Kidney tubule cell (primary cell): ENCODE measurements at places on chromosomes 12 and 14.

DNA sequence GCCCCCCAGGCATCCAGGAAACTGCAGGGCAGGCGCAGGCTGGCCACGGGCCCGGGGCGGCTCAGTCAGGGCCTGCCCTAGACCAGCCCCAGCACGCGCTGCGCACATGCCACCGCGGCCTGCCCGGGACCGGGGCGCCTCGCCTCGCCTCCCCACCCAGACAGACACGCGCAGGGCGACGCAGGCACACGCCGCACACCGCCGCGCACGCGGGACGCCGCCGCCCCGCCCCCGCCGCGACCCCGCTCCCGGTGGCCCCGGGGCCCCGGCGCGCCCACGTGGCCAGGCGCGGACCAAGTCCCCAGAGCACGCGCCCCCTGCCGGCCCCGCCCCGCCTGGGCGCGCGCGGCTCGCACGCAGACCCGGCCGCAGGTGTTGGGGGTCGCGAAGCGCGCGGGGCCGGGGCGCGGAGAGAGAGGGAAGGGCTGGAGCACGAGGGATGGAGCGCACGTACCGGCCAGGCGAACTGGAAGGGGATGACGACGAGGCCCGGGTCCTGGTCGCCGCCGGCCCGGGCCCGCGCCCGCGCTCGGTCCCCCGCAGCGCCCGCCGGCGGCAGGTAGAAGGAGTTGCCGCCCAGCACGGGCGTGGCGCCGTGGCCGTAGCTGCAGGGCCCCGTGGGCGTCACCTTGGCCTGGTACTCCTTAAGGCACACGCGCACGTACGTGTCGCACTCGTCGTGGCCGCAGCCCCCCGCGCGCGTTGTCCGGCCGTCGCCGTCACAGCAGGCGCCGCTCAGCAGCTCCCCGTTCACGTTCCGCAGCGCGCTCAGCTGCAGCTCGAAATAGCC is 1.1 kb downstream of the JAG2 start:
- peak; percentile 46 for DNase-seq

- no peak for DNase-seq
These were observed 104.1 kb downstream of the CHST11 start for GRCh38 chr12:104560881-104561280.

- no peak for DNase-seq
These were observed 189.3 kb downstream of the KCNA5 start for GRCh38 chr12:5232826-5233500.

DNA sequence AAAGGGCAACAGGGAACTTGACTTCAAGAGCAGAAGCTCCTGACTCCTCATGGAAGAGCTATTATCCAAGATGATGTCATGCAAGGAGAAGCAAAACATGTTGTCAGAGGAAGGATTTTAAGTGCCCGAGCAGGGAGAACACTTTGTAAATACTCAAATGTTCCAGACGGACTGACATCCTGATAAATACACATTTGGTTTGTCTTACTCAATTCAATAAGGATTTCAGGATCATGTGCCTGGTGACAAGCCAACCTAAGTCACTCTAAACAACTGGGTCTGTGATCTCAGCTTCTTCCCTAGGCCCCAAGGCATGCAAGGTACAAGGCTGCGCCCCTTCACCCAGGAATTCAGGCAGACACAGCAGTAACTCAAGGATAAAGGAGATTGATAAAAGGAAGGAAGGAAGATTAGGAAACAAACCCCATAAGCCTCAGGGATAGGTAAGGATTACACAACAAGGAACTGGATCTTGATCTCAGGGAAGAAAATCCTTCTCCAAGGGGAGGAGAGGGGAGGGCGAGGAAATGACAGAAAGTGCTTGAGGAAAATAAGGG is 26.8 kb upstream of the CEBPE start:
- DNase-seq = no peak

DNA sequence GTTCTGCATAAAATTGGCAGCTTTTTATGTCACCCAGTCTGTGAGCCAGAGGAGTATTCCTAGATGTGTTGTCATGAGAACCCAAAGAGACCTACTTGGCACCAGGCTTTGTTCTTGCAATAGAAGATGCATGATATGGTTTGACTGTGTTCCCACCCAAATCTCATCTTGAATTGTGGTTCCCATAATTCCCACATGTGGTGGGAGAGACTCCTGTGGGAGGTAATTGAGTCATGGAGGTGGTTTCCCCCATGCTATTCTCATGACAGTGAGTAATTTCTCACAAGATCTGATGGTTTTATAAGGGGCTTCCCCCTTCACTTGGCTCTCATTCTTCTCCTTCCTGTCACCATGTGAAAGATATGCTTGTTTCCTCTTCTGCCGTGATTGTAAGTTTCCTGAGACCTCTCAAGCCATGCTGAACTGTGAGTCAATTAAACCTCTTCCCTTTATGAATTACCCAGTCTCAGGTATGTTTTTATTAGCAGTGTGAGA is 572.0 kb upstream of the ATP2B1 start:
- peak; percentile 88 for DNase-seq

GRCh38 chr12:9925705-9926393 is 6.3 kb downstream of the CLEC2A start:
- peak; percentile 49 for DNase-seq

DNA sequence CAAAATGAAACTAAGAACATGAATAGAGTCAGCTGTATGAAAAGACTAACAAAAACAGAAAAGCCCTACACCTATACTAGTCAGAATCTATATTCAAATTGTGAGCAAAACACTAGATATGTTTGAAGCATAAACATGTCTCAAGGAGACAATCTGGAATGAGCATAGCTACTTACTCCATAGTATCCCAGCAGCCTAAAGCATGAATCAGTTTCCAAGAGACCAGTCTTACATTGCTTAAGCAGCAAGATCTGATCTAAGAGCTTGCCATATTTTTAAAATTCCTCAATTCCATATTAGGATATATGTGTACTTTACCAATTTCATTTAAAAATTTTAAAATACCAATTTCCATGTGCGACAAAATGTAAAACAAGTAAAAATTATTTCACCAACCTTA is 7.7 kb downstream of the CAPS2 start:
- no peak for DNase-seq

GRCh38 chr12:108305520-108305919 is 33.6 kb downstream of the CMKLR1 start:
- no peak for DNase-seq

- DNase-seq = no peak
These were observed 52.5 kb downstream of the PAX9 start for GRCh38 chr14:36713960-36714703.

DNA sequence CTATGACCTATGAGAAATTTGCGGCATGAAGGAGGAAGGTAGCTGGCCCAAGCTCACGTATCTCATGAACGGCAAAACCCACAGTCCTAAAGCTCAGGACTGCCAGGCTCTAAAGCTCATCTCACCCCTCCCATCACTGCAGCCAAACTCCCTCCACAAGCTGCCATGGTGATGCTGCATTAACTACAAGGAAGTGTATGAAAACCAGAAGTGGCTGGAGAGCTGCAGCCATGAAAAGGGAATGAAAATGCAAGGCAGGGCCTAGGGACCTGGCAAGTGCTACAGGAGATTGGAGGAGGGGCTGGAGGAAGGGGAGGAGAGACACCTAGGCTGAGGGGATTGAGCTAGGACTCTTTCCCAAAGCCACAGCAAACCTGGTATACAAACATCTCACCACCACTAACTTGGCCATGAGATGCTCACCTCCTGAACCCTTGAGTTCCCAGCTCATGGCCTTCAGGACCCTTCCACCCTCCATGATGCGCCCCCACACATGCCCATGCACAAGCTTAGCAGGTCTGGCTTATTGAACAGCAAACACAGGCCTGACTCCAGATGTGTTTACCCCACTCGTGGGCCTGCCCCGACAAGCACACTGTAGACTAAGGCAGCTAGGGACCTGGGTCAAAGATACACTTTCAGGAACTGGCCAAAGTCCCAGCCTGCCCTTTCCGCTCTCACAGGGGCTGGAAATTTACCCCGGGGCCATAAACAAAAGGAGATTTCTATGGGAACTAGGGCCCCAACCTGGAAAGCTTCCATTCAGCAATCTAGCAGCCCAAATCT is 42.0 kb downstream of the LTBP2 start:
- DNase-seq = no peak

- DNase-seq = no peak
These were observed 469.0 kb upstream of the FOXG1 start for GRCh38 chr14:28297559-28297958.

GRCh38 chr12:123519141-123520001 is 14.1 kb downstream of the RILPL1 start:
- DNase-seq = peak; percentile 94
